WTC11 (cell line): ENCODE measurements at places on chromosomes 12 and 14. TPM values are rescaled to one million over a fixed set of nuclear protein-coding genes. Genes with fewer than 3 reads are reported as not detected.

DNA sequence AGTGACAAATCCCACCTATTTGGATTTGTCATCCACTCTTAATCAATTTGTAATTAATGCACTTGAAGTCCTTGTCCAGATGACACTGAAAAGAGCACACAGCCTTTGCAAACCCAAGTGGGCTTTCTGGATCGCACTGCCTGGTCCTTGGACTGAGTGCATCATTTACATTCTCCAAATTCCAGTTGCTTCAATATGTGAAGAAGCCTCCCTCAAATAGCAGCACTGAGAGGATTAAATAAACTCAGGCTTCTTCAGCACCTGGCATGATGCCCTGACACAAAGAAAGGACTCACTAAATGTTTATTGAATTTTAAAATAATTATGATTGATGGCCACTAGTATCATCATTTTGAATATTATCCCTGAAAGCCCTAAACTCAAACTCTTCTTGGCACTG lies 496.5 kb downstream of the VRK1 start:
- H3K27me3 ChIP-seq, result no peaks in the 10 kb centered on the region; the same call in 1 of the 2 replicates
- H3K4me3 ChIP-seq, result no peak overlapping the region
- no peaks in the 10 kb centered on the region for H3K36me3 ChIP-seq
- H3K4me1 ChIP-seq, result peaks cover 17% of the 10 kb centered on the region
- H3K27ac ChIP-seq, result no peak overlapping the region
- no peak for DNase-seq

- H3K4me3 ChIP-seq, result no peak overlapping the region
- H3K27me3 ChIP-seq, result peaks cover 3% of the 10 kb centered on the region; the same call in 1 of the 2 replicates
- H3K36me3 ChIP-seq, result peaks cover 31% of the 10 kb centered on the region
- DNase-seq, result no peak
- H3K27ac ChIP-seq, result no peak overlapping the region
- H3K4me1 ChIP-seq, result peaks cover 6% of the 10 kb centered on the region
Observed at GRCh38 chr12:31890295-31891285, 68.6 kb upstream of the RESF1 start.

DNA sequence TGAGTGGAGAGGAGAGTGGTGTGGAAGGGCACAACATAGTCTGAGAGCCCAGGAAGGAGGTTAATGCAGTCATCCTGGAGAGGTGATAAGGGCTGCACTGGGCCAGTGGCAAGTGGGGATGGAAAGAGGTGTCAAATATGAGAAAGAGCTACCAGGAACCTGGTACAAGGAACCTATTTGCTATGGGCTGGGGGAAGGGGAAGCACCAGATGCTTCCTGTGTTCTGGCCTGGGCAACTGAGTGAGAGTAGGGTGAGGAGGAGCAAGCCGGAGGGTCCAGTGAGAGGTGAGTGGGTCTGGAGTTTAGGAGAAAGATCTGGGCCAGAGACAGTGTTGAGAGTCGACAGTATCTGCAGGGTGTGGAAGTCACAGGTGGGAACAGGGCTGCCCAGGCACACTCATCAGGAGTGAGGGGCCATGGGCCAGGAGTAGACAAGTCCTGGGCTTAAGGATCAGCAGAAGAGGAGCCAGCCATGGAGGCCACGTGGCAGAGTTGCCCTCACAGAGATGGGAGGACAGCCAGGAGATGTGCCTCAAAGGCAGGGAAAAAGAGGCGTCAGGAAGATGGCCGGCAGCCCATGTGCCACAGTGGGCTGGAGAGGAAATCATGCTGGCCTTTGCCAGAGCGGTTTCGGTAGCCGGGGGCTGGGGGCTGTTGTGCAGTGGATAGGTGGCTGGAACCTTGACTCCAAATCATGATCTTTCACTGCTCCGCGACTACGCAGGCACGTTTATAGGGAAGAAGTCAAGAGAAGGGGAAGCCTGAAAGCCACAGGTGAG lies 2.9 kb upstream of the AQP6 start:
- no peak overlapping the region for H3K4me3 ChIP-seq
- DNase-seq, result no peak
- H3K4me1 ChIP-seq, result peaks cover 9% of the 10 kb centered on the region
- H3K27me3 ChIP-seq, result peaks cover 17% of the 10 kb centered on the region
- no peaks in the 10 kb centered on the region for H3K36me3 ChIP-seq

Gene BCL11B
- total RNA-seq, result 6.7 to 9.1 TPM (median 7.2 TPM) in 3 replicates

Gene CARMIL3
- 10.6 to 13.0 TPM (median 11.4 TPM) in 3 replicates for total RNA-seq

DNA sequence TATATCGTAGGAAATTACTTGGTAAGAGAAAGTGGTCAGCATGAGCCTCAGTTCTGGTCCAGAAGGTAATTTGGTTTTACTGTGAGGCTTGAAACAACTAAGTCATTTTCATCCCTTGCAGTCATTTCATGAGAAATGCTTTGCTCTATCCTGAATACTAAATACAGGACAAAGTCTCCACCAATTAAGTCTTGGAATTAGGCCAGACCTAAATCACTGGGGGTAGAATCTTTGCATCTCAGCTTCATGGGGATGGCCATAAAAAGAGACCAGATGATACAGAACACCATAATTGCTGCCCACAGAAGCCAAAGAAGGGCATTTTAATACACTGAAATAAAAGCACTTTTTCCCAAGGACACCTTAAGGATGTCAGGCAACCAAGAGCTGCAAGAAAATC lies 277.9 kb upstream of the DCN start:
- no peak overlapping the region for H3K4me3 ChIP-seq
- no peak overlapping the region for H3K27ac ChIP-seq
- H3K36me3 ChIP-seq, result no peaks in the 10 kb centered on the region
- no peak for DNase-seq
- no peaks in the 10 kb centered on the region for H3K27me3 ChIP-seq

DNA sequence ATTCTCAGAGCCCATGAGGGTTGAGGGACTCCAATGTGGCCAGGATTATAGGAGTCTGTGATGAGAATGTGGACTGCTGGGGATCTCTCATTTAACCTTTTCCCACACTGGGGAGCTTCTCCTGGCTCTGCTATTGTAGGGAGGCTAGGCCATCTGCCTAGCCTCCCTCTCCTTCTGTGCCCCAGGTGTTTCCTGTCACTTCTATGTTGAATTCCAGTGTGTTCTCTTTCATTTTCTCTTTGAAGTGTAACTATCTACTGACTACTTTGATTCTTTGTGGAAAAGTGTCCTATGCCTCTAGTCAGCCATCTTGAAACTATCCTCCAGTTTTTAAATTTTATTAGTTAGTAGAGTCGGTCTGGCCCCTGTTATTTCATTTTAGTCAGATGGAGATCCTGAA lies 53.4 kb upstream of the ABCD2 start:
- H3K27me3 ChIP-seq, result no peaks in the 10 kb centered on the region
- no peak for DNase-seq
- H3K4me1 ChIP-seq, result peaks cover 15% of the 10 kb centered on the region

DNA sequence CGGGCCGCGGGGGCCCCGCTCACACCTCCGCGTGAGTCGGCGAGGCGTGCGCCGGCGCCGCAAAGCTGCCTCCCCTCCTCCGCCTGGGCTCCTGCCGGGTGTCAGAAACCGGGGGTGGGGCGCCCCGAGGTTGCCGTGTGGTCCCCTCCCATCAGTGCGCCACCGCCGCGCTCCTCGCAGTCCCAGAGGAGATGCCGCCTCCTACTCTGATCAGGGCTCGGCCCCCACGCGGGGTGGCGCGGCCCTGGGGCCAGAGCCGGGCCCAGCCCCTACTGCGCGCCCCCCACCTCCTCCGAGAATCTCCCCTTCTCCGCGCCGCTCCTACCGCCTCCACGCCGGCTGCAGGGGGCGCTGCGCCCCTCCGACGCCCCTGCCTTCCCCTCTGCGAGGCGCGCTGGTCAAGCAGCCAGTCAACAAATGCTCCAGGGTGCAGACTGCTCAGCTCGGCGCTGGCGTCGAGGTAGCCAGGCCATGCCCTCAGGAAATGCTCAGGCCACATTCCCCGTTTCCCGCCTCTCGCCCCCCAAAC lies 467 bp upstream of the JAG2 start:
- peaks cover 15% of the 10 kb centered on the region for H3K27me3 ChIP-seq
- no peak overlapping the region for H3K27ac ChIP-seq
- no peaks in the 10 kb centered on the region for H3K4me1 ChIP-seq
- peak; percentile 76 for DNase-seq

DNA sequence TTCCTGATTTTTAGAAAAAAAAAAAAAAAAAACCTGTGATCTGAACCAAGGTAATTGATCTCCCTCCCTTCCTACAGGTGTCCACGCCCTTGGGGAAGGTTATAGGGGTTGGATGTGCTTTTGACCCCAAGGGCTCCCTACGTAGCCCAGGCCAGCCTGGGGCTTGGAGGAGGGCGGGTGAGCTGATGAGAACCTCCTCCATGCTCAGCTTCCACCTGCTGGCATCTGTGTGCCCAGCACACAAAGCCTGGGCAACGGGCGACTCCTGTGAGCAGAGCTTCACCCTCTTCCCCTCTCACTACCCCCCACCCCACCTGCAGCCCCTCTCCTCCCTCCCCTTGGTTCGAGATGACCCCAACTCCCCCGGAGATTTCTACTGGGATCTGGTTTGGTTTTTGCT lies 25.3 kb upstream of the INF2 start:
- H3K27ac ChIP-seq, result no peak overlapping the region
- no peaks in the 10 kb centered on the region; the same call in none of the 2 replicates for H3K27me3 ChIP-seq
- no peak overlapping the region for H3K4me3 ChIP-seq
- H3K4me1 ChIP-seq, result peaks cover 15% of the 10 kb centered on the region
- H3K36me3 ChIP-seq, result 0 out of 2 replicates have a peak, but pooled peaks cover 5% of the 10 kb centered on the region
- DNase-seq, result no peak

- H3K27ac ChIP-seq, result peak overlapping the region; percentile 85; the same call in 1 of the 2 replicates
- H3K4me1 ChIP-seq, result peaks cover 32% of the 10 kb centered on the region
- DNase-seq, result no peak
- no peaks in the 10 kb centered on the region; the same call in 1 of the 2 replicates for H3K27me3 ChIP-seq
- peaks cover 2% of the 10 kb centered on the region; the same call in 1 of the 2 replicates for H3K36me3 ChIP-seq
Observed at GRCh38 chr12:79522989-79523386, 167.8 kb downstream of the PAWR start.
